A549 treated with CpdA at 1 μM for 4 hours (cell line): ENCODE measurements at places on chromosomes 11 and 22. TPM values are rescaled to one million over a fixed set of nuclear protein-coding genes. Genes with fewer than 3 reads are reported as not detected.

OR8B12 gene
- total RNA-seq, result not detected in 5 replicates

CCDC88B gene
- 10.8 to 13.4 TPM (median 12.2 TPM) in 5 replicates for total RNA-seq

BEST1 gene
- total RNA-seq, result 2.1 to 8.7 TPM (median 5.1 TPM) in 5 replicates

CDC42EP2 gene
- total RNA-seq, result 13.5 to 17.6 TPM (median 14.3 TPM) in 5 replicates

CLCF1 gene
- total RNA-seq, result 43.7 to 49.7 TPM (median 44.6 TPM) in 5 replicates

TRMU gene
- total RNA-seq, result 36.7 to 44.6 TPM (median 42.2 TPM) in 5 replicates

KCNK4 gene
- total RNA-seq, result 0.07 to 0.24 TPM in 2 of 5 replicates, not detected in the others

PANX3 gene
- total RNA-seq, result not detected in 5 replicates
